ENCODE measurements at places on chromosomes 16 and 17.

- no peak for DNase-seq
Observed at GRCh38 chr17:56992364-56992763, 14.4 kb downstream of the SCPEP1 start.

GRCh38 chr16:2962334-2963073 is 1.6 kb upstream of the KREMEN2 start:
- no peak for DNase-seq

GRCh38 chr16:49700251-49701064 is 155.5 kb downstream of the ZNF423 start:
- DNase-seq, result no peak

DNA sequence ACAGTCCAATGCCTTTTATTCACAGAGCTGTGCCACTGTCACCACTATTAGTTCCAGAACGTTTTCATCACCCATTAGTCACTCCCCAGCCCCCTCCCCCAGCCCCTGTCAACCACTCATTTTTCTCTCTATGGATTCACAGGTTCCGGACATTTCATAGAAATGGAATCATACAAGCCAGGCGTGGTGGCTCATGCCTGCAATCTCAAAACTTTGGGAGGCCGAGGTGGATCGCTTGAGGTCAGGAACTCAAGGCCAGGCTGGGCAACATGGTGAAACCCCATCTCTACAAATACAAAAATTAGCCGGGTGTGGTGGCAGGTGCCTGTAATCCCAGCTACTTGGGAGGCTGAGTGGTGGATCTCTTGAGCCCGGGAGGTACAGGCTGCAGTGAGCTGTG is 759 bp upstream of the PAM16 start:
- no peak for DNase-seq

DNA sequence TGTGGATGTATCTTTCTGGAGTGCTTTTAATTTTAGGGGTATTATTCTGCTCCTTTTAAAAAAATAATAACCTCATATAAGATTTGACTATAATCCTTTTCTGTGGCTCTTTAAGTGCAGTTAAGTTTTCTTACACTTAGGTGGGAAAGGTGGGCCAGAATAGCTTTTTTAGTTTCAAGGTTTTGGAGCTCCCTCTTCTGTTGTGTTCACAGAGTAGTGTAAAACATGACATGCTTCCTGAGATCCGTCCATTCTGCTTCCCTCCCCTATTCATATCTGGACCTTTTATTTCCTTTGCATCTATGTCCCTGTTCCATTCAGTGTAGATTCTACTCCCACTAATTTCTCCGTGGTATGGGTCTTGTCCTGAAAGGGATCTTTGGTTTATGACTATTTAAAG is 12.8 kb downstream of the LRRC36 start:
- no peak for DNase-seq

All from SHP77 (cell line).